ENCODE measurements at places on chromosomes 5 and 9.

- DNase-seq: no peak
These were observed 309.2 kb downstream of the AGTPBP1 start for GRCh38 chr9:85432599-85432998.

DNA sequence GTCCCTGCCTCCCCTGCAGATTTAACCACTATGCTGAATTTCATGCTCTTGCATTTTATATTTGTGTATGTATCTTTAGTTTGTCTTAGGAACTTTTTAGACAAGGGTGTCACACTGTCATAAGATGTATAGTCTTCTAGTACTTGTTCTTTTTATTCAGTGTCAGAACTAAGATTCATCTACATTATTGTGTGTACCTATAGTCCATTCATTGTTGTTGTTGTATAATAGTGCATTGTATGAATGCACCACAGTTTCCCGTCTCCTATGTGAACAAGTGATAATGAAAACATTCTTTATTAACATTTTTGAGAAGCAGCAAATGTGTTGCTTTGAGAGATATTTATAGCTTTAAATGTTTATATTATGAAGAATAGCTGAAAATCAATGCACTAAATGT, 45.9 kb downstream of the SFXN1 start:
- no peak for DNase-seq

DNA sequence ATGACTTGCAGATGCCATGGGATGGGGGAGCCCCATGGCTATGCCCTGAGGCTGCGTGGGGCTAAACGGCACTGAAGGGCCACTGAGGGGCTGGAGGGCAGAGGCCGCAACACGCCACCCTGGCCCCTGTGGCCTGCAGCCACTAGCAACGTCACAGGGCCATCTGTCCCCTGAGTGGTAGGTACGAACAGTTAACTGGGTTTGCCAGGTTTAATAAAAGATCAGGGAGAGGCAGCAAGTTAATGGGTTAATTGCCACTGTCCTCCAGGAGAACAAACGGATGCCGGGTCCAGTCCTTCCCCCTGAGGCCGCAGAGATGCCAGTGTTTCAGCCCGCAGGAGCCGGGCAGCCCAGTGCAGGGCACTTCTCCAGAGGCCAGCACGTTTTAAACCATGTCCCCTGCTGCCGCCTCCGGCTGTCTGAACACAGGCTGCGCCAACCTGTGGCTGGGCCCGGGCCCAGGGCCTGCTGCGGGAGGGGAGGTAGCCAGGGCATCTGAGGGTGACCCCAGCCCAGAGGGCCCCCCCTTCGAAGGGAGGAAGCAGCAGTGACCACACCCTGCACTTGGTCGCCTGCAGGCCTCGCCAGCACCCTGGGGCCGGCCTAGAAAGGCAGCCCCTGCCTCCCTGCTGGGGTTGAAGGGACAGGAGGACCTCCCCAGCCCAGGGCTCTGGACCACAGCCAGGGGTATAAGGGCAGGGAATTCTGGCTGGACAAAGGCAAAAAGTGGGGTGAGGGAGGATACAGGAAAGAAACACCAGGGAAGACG, 227.3 kb downstream of the FANCC start:
- DNase-seq: no peak

DNA sequence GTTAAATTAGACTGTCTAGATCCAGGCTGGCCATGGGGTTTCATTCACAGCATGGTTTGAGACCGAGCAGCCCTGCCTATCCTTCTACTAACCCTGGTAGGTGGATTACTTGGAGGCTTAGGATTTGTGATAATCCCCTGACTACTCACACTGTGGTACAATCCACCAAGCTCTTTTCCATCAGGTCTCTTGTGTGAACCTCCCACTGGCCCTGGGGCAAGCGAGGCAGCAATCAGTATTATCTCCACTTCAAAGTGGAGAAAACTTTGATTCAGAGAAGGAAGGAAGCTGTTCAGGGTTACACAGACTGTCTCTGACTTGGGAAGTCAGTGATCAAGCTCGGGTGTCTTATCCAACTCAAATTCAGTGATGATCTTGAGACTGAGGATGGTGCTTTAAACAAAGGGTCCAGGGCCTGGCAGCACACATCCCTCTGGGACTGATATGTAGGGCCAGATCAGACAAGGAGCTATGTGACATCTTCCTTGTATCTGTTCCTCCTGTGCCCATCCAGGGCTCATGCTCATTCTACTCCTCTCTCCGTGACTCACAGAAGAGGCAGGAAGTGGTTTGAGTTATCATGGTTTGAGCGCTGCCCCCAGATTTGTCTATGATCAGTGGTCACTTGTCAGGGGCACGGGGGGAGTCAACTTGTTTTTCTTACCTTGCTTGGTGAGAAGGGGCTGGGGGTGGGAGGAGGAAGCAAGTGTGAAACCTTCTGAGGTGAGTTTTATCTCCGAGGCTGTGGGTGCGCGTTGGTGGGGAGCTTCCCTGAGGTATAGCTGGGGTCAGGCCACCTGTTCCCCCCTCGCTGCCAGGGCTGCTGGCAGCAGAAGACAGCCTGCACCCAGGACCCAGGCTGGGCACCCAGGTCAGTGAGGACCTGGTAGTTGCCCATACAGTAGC, 48.6 kb downstream of the RGS3 start:
- DNase-seq: peak; percentile 70

DNA sequence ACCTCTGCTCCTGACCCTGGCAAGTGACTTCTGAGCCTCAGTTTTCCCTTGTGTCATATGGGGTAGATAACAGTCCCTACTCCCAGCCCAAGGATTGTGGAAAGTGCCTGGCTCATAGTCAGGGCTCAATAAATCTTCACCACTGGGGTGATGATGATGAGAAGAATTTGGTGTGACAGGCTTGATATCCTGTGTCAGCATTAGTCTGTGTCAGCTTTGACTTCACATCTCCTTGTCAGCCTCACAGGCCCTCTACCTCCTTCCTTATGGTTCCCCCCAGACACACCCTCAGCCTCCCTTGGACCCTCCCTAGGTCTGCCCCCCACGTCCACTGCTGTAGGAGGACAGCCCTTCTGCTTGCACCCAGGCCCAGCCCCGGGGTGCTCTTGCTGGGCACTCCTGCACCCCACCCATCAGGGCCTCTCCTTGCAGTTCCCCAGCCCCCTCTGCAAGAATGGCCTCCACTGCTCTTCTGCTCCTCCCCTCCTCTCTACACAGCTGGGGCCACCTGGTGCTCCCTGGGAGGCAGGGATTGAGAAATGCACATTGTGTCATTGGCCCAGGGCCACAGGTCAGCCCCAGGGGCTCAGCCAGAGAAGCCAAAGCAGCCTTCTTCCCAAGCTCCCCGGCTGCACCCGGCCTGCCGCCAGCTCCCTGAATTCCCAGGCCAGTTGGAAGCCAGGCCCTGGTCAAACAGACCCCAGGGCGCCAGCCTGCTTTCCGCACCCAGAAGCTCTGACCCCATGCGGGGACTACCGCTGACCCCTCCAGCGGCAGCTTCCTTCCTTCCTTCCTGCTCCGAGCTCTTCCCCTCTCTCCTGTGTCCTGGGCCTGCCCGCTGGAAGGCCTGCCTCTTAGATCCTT, 7.7 kb downstream of the FGFR4 start:
- no peak for DNase-seq

Measured in CD4-positive, alpha-beta T cell treated with Interleukin-15 for 1 hour (primary cell).